Right hindlimb (tissue), 1 donor: ENCODE measurements at places on chromosomes 3 and 15.

DNA sequence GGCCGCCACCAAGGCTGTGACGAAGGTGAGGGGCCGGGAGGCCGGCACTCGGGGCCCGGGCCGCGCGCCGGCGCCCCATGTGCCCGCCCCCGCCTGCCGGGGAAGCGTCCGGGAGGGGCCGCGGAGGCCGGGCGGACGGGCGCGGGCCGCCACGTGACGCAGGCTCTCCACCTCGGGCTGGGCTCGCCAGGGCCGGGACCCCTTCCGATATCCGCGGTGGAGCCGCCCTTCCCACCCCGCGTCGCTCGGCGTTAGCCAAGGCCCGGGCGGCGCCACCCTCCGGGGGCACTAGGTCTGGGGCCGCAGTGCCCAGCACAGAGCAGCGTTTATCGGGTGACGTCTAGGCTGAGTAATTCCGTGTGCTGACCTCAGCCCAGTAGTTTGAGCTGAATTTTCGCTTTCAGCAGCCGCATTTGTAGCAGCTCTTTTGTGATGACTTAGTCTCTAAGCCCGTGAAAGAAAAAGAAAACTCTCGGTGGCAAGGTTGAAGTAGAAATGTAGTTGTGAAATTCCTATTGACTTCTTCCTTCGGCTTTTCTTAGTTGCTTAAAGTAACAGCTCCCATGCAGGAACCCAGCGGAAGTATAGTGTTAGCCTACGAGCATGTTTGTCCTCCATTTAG, 885 bp downstream of the CDV3 start:
- DNase-seq = peak; percentile 81

- DNase-seq = no peak
Observed at GRCh38 chr3:78666470-78666800, 1101.4 kb downstream of the ROBO1 start.

- DNase-seq = no peak
Observed at GRCh38 chr3:190105876-190106275, 14.8 kb downstream of the P3H2 start.

- no peak for DNase-seq
Observed at GRCh38 chr15:71133747-71134472, 18.6 kb downstream of the THSD4 start.

DNA sequence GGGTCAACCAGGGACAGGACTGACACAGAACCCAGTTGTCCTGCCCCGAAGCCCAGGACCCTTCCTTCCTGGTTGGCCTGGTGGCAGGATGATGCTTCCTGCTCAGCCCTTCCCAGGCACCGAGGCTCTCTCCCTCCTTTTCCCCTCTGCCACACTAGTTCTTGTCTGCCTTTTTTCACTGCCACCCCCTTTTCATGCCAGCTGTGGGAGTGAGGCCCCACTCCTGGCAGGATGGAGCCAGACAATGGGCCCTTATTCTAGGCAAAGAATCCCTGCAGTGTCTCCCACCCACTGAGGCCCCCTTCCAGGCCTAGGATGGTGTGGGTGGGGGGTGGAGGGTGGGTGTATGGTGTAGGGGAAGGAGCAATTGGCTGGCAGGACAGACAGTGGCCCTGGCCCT, 1.1 kb upstream of the SCAMP5 start:
- no peak for DNase-seq

GRCh38 chr3:192747746-192748145, 20.4 kb upstream of the FGF12 start:
- no peak for DNase-seq

GRCh38 chr3:89971329-89971728, 863.9 kb downstream of the EPHA3 start:
- no peak for DNase-seq

DNA sequence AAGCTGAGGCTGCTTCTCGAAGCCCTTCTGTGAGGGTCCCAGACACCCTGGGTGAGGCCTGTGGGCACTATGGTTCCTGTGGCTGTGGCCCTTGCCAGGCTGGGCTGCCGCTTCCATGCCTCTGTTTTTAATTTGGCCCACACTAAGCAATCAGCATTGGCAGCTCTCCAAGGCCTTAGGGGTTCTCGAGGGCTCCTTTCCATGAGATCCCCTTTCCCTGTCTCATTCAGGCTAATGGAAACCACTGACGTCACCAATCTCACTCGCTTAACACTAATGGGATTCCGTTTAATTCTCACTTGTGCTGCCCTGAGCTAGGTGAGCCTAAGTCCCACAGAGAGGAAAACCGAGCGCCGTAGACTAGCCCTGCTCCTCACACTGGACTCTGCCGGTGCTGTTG, 60.2 kb upstream of the RAB6B start:
- DNase-seq = no peak

- no peak for DNase-seq
Observed at GRCh38 chr3:44557074-44557473, 2.1 kb downstream of the ZKSCAN7 start.

DNA sequence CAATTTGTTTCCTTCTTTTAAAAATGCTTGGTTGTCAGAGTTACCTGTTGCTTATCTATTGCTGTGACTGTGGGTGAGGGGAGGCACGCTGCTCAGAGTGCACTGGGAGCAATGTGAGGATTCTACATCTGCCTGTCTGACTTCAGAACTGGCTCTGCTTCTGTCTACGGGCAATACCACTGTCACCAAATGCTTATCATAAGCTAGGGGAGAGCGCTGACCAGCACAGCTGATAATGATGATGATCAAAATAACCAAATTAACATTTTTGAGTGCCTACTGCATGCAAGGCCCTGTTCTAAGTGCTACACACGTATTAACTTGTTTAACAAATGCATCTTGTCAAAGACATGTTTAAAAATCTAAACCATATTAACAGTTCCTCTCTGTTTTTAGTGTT, 79.2 kb upstream of the TPRG1 start:
- DNase-seq = no peak

DNA sequence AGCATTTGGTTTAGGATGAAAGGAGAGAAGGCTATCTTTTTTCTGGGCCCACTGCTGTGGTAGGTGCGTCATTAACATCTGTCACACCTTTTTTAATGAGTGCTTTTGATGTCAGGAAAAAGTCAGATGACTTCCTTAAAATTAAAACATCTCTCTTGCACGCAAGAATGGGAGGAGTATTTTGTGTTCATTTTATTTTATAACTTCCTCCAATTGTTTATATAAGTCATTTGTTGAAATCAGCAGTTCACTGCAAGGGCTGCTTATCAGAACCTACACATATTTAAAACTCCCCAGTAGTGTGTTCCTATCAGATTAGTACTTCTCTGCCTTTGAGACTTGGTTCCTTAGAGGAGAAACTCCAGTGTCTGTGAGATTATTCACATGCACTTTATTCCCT, 143.8 kb downstream of the NEO1 start:
- no peak for DNase-seq

DNA sequence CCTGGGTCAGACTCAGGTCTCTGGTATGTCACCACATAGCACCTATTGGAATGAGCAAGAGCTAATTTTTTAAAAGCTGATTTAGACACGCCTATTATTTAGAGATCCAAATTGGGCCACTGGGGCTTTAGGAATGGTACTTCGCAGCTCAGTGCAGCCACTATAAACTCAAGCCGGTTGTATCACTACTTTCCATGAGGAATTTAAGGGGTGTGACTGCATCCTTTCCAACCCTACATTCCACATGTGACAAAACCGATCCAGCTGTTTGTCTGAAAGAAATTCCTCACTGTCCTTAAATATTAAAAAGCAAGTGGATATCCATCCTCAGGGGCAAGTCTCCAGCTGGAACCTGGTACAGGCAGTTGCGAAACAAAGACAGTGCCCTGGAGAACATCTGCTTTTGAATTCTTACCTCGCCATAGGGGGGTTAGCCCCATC, 12.8 kb downstream of the VGLL3 start:
- peak; percentile 63 for DNase-seq

DNA sequence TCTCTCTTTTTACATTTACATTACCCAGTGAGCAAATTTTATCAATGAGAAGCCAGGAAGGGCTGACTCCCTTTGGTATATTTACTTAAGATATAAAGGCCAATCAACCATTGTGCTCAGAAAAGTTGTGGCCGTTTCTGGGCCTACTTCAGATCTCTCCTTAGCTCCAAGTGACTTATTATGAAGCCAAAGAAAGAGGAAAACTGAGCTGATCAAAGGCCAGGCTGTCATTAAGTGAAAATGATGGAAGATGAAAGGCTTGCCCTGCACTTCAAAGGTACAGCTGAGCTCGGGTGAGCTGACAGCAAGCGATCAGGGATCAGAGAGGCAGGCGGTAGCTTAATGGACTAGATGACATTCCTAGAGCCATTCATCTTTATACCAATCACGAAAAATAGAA, 24.8 kb downstream of the VGLL4 start:
- DNase-seq = no peak

DNA sequence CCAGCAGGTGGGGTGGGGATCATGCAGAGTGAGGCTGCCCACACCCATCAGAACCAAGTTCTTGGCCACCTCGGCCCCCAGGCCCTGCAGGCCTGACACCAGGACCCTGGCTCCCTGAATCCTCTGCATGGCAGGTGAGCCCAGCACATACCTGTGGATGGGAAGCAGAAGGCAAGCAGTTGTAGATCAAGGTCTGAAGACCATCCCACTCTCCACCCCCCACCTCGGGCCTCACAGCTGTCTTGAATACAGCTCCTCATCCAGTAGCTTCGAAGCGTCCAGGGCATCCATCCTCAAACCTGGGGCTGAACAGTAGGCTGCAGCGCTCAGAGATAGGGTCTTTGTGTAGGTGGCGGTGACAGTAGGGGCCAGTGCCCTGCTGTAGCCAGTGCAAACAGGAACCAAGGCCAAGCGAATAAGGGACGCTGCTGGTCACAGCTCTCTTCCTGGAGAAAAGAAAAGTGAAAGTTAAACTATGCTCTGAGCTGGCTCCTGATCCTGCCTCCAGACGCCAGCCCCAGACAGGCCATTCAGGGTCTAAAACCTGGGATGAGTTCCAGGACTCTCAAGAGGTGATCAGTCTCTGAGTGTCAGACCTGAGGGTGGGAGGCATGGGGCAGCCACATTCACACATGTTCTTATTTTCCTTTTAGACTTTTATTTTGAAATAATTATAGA, at the start of gene UBA7:
Gene UBA7 (minus strand): TSS at position 457 of the 678 bp plus-strand sequence. CDS start 166 bp downstream, at position 291.
- peak; percentile 74 for DNase-seq

GRCh38 chr3:194872669-194872977, 186.9 kb downstream of the FAM43A start:
- no peak for DNase-seq

- no peak for DNase-seq
Observed at GRCh38 chr15:58057559-58057958, 8.0 kb downstream of the ALDH1A2 start.

- DNase-seq = no peak
Observed at GRCh38 chr15:57592426-57592825, 722 bp downstream of the MYZAP start.

DNA sequence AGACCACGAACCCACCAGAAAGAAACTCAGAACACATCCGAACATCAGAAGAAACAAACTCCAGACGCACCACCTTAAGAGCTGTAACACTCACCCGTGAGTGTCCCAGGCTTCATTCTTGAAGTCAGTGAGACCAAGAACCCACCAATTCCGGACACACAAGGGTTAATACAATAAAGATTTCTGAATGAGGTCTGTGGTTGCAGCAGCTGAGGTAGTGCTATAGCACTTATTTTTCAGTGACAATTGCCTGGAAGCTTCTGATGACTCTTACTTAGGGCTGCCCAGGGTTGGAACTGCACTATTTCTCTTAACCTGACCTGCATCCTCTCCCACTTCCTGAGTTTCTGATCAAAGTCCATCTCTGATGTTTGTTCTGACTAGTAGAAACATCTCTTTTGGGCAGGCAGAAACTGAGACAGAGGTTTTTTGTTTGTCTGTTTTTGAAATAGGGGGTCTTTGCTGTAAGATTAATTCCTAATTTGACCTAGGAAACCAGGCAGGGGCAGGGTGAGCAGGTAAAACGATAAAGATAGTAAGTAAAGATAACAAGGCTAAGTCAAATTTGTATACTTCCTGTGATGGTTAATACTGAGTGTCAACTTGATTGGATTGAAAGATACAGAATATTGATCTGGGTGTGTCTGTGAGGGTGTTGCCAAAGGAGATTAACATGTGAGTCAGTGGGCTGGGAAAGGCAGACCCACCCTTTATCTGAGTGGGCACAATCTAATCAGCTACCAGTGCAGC, 169.1 kb downstream of the GAP43 start:
- DNase-seq = no peak

DNA sequence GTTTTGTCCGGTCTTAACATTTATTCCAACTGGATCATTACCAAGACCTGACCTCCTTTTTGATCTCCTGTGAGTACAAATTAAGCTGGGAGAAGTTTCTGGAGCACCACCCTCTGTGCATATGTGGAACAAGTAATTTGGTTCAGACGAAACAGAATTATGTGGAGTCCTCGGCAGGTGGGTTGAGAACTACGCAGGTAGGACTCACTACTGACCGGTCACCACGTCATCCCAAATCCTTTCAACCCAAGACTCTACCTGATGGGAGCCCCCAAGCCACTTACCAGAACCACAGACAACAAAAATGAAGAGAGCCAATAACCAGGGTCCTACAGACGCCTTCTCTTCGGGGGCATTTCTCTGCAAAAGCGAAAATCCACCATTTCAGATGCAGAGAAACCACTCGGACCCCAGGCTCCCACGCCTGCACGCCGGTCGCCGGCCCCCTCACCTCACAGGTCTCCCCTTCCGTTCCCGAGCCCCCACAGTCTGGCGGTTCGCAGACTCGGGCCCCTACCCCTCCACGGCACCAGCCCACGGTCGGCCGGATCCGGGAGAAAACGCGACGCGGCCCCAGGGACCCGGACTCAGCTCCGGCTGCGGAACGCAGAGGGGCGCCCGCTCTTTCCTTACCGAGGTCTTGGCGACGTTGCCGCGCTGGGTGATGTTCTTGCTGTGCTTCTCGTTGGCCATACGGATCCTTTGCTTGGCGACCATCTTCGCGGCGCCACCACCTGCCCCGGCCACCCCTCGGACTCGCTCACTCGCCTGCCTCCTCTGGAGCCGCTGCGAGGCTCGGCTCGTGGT, 674 bp downstream of the SERP1 start:
- DNase-seq = no peak
